ENCODE measurements at places on chromosomes 7 and 10.

DNA sequence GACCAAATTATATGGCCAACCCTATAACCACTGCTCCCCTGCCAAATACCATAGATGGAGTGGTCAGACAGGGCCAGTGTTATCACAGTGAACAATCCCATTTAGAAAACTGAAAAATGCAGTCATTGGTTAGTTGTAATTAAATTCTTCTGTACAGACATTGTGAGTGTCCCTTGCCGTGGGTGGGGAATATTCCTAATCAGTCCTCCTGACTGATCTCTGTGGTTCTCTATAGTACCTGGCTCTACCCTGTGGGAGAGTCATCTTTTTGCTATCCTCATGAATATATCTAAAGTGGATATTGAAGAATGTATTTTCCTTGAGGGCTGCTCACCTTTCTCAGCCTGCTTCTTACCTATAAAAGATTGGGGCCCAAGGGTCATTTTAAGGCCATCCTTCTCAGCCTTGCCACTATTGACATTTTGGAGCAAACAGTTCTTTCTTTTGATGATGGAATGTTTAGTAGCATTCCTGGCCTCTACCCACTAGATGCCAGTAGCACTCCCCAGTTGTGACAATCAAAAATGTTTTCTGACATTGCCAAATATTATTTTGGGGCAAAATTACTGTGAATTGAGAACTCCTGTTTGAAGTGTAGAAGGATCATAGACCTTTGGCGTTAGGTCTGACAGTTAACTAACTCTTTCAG, 110.2 kb downstream of the MAPK8 start:
- no peaks in the 10 kb centered on the region for H3K36me3 ChIP-seq
- no peaks in the 10 kb centered on the region for H3K4me1 ChIP-seq
- no peaks in the 10 kb centered on the region for H3K27me3 ChIP-seq
- no peak for DNase-seq

GRCh38 chr10:111316722-111317212, 239.9 kb downstream of the ADRA2A start:
- no peak overlapping the region for H3K27ac ChIP-seq
- no peak for DNase-seq
- no peaks in the 10 kb centered on the region for H3K4me1 ChIP-seq
- no peaks in the 10 kb centered on the region for H3K36me3 ChIP-seq
- H3K4me3 ChIP-seq: no peak overlapping the region
- no peaks in the 10 kb centered on the region for H3K27me3 ChIP-seq

DNA sequence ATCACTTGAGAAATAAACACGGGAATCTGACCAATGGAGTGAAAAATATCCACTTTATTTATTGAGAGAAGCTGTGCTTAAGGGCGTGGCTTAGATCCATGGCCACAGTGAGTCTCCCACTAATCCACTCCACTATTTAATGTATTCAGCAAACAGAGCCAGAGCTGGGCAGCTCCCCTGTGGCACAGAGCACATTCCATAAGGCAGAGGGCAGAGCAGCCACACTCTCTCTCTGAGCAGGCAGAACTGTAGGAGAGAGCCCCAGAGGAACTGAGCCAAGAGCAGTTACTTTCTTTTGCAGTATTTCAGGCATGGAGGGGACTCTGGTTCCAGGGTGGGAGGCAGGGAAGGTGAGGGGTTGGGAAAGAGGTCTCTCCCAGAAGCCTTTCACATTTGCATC, 106.0 kb downstream of the GALNT17 start:
- H3K36me3 ChIP-seq: no peaks in the 10 kb centered on the region
- H3K4me3 ChIP-seq: no peak overlapping the region
- no peak for DNase-seq
- no peaks in the 10 kb centered on the region for H3K27me3 ChIP-seq
- no peak overlapping the region for H3K27ac ChIP-seq
- H3K4me1 ChIP-seq: no peaks in the 10 kb centered on the region

- H3K36me3 ChIP-seq: no peaks in the 10 kb centered on the region
- DNase-seq: no peak
- no peaks in the 10 kb centered on the region for H3K27me3 ChIP-seq
- H3K4me1 ChIP-seq: peaks cover 5% of the 10 kb centered on the region
- H3K4me3 ChIP-seq: no peak overlapping the region
Observed at GRCh38 chr10:102185811-102186527, 33.8 kb downstream of the NOLC1 start.

GRCh38 chr10:100894589-100895294, 18.0 kb upstream of the SLF2 start:
- H3K27me3 ChIP-seq: peaks cover 47% of the 10 kb centered on the region
- DNase-seq: no peak
- H3K36me3 ChIP-seq: no peaks in the 10 kb centered on the region
